ENCODE measurements at places on chromosomes 16 and 17.

- peak; percentile 49 for DNase-seq
Measured at GRCh38 chr17:28763804-28764266, 20.0 kb downstream of the TRAF4 start.

DNA sequence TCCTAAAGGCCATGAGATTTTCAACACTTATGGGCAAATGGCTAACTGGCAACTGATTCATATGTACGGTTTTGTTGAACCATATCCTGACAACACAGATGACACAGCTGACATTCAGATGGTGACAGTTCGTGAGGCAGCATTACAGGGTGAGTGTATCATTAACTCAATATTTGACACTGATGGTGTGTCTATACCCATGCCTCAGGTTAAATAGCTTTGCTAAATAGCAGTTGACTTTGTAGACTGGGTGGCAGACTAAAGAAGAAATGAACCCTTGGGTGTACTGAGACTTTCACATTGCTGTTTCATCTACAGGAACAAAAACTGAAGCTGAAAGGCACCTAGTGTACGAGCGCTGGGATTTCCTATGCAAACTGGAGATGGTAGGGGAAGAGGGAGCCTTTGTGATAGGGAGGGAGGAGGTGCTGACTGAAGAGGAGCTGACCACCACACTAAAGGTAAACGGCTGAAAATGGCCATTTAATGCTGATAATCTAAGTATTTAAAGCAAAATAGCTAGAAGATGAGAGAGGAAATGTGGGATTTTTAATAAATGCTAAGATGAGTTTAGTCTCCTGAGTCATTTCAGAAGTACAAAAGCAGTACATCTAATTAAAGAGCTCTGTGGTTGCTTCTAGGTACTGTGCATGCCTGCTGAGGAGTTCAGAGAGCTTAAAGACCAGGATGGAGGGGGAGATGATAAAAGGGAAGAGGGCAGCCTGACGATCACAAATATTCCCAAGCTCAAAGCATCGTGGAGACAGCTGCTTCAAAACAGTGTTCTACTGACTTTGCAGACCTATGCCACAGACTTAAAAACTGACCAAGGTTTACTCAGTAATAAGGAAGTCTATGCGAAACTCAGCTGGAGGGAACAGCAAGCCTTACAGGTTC, 3.0 kb downstream of the SETD6 start:
- DNase-seq: no peak

- DNase-seq: no peak
Measured at GRCh38 chr17:49518346-49519078, 23.4 kb downstream of the NGFR start.

DNA sequence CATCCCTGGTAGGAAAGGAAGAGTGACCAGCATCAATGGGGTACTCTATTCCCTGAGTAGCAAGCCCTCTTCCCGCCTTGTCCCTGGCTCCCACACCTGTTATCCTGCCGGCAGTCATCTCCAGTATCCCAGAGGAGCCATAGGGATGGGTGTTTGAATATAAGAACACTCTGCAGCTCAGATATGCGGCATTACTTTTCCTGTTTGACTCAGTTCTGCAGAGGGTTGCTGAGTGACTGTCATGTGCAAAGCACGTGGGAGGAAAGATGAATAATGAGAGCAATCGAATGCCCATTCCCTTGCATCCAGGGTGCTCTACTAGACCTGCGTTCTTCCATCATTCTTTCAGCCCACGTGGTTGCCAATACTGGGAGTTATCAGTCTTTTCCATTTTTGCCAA, 115.1 kb downstream of the PRKCB start:
- DNase-seq: no peak

- no peak for DNase-seq
Measured at GRCh38 chr16:69340095-69340644, 598 bp downstream of the NIP7 start.

GRCh38 chr16:81198635-81199034, 39.9 kb upstream of the BCO1 start:
- no peak for DNase-seq

- DNase-seq: no peak
Measured at GRCh38 chr17:80212109-80212508, 8.0 kb downstream of the SGSH start.

- DNase-seq: no peak
Measured at GRCh38 chr16:4868026-4868425, 20.7 kb downstream of the UBN1 start.

DNA sequence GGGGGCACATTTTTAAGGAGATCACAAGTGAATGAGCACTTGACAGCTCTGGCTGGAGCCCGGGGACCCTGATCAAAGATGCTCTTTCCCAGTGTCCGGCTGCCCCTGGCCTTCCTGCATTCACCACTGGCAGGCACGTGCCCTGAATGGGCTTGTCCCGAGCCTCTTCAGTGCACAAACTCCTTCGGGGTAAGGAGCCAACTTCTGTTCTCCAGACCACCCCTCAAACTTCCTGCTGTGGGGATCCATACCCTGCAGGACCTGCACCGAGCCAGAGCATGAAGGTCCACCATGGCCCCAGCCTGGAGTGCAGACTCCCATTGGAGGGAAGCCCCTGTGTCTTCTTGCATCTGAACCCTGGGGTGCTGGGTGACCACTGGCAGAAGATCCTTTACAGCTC, 9.8 kb upstream of the SLC12A3 start:
- no peak for DNase-seq

- no peak for DNase-seq
Measured at GRCh38 chr17:30543456-30543855, 66.2 kb downstream of the GOSR1 start.

GRCh38 chr16:69327585-69328310, 2.6 kb downstream of the PDF start:
- no peak for DNase-seq

DNA sequence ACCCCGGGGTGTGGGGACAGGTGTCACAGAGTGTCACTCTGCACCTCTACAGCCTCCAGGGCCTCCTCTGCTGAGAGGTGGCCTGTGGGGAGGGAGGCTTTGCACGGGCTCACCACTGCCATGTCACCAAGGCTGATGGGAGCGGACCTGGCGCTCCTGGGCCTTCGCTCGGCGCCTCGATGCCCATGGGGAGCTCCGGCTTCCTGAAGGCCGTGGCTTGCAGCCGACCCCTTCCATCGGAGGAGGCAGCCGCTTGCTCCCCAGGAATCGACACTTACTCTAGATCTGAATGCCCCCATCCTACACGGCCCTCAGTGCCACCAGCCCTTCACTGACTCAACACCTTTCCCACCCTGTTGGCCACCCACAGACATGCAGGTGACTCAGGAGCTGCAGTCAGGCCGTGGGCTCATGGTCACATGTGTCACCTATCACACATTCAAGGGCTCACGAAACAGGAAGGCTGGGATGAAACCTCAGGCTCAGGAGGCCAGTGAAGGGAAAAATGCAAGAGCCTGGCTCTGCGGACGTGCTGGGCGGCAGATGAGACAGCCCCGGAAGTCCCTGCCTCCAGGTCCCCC, 11.9 kb downstream of the LGALS3BP start:
- DNase-seq: no peak

DNA sequence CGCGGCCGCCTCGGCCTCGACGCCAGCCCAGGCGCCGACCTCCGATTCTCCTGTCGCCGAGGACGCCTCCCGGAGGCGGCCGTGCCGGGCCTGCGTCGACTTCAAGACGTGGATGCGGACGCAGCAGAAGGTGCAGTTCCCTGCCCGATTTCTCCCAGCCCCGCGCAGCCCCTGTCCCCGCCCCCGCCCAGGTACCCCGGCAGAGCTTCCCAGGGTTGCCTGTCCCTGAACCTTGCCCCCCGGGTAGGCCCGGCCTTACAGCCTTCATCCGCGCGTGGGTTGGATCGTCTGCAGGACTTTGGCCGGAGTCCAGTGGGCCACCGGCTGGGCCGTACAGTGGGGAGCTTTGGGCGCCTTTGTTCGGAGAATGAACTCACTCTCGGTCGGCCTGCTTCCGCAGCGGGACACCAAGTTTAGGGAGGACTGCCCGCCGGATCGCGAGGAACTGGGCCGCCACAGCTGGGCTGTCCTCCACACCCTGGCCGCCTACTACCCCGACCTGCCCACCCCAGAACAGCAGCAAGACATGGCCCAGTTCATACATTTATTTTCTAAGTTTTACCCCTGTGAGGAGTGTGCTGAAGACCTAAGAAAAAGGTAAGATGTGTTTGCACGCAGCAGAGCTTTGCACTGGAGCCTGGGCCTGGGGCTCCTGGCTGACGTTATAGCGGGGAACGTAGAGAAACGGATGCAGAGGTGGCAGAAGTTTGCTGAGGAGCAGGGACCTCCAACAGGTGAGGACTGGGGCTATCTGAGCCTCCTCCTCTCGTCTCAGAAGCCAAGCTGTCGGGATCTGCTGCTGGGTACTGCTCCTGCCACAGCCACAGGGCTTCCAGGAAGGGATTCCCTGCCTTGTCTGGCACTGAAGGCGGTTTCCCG, 593 bp downstream of the GFER start:
- no peak for DNase-seq

- no peak for DNase-seq
Measured at GRCh38 chr17:72985882-72986720, 106.4 kb downstream of the SLC39A11 start.

- no peak for DNase-seq
Measured at GRCh38 chr16:88406096-88407041, 23.6 kb downstream of the ZNF469 start.

- DNase-seq: no peak
Measured at GRCh38 chr17:57644326-57644725, 100.8 kb downstream of the CCDC182 start.

- DNase-seq: no peak
Measured at GRCh38 chr16:57186872-57187854, 1.0 kb downstream of the RSPRY1 start.

DNA sequence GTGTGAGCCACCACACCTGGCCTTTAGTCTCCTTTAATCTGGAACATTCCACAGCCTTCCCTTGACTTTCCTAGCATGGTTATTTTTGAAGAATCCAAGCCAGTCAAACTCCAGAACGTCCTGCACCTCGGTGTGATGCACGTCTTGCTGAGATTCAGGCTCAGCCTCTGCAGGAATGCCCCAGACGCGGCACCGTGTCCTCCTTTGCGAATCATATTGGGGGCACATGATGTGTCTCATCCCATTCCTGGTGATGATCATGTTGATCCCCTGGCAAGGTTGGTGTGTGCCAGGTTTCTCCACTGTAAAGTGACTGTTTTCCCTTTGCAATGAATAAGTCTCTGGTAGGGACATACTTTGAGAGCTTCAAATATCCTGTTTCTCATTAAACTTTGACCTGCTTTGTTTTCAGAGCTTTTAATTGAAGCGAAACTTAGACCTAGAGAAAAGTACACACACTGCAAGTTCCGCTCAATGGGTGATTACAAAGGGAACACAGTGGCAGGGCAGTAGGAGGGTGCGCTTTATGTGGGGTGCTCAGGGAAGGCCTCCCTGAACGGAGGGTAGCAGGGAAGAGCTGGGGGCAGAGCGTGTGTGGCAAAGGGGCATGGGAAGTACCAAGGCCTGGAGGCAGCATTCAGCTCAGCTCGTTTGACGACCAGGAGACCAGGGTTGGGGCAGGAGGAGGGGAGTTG, 9.6 kb upstream of the ATP2C2 start:
- no peak for DNase-seq

GRCh38 chr17:9115214-9116191, 94.2 kb downstream of the NTN1 start:
- no peak for DNase-seq

DNA sequence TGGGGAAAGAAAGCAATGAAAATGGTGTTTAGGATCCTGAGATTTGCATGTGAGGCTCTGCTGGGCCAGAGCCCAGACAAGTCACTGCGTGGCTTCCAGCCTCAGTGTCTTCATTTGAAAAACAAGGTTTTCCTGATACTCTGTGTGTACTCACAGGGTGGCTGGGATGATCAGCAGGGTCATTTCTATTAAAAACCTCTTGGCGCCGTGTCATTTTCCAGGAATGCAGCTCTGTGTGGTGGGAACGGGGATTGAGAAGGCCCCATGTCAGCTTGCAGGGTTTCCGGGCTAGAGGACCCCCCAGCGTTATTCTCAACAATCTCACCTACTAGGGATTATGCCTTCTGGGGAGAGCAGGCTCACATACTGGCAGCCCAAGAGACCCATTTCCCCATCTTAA, 73.5 kb downstream of the FOXL1 start:
- no peak for DNase-seq

GRCh38 chr16:87725596-87726235, 40.1 kb downstream of the KLHDC4 start:
- DNase-seq: no peak

GRCh38 chr16:35150805-35151312, 1691.4 kb downstream of the TP53TG3F start:
- DNase-seq: no peak

- DNase-seq: no peak
Measured at GRCh38 chr17:45035848-45036247, 15.6 kb downstream of the DCAKD start.

DNA sequence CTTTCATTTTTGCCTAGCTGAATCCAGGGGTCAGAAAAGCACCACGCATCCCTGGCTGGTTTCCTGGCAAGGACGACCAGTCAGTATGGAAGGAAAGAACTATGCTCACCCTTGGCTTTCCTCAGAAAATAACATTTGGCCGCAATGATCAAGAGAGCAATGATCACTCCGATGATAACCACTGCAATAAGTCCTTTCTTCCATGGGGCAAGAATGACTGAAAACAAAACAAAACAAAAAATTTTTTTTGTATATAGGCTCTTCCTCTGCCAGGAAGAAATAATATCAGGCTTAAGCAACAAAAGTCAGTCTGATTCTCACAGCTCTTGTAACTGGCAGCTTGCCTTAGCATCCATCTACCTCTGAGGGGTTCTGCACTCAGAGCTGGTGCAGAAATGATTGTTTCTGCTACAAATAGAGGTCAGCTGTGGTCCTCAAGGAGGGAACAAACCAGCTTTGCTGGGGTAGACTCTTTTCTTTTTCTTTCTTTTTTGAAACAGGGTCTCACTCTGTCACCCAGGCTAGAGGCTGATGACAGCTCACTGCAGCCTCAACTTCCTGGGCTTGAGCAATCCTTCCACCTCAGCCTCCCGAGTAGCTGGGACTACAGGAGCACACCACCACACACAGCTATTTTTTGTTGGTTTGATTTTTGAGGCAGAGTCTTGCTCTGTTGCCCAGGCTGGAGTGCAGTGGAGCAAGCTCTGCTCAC, 35.7 kb downstream of the PECAM1 start:
- DNase-seq: no peak

GRCh38 chr17:69949973-69950695, 124.9 kb upstream of the KCNJ16 start:
- DNase-seq: no peak

DNA sequence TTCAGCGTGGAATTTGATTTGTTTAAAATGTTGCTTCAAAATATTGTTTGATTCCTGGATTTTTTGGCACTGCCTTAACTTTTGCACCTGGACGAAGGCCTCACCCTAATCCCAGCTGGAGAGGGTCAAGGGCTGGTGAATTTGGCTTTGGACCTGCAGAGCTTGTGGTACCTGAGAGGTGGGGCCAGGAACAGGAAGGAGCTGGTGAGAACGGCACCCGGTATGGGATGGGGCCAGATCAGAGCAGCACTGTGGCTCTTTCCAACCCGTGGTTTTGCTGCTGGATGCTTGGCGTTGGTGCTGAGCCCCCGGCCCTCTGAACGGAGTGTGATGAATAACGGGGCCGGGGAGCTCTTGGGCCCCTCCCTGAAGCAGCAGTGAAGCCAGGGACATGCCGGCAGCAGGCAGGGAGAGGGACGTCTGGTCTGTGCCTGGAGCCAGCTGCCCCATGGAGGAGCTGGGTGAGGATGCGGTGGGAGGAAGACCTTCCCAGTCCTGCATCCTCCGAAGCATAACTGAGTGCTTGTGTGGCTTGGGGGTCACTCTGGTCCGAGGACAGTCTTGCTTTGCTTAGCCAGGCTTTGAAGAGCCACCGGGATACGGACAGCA, 275.4 kb downstream of the SEC14L1 start:
- DNase-seq: no peak
